ENCODE measurements at places on chromosomes 5 and 9. TPM values are rescaled to one million over a fixed set of nuclear protein-coding genes. Genes with fewer than 3 reads are reported as not detected.

The ITGA2 gene
- 5.0 TPM for total RNA-seq

The GABRA1 gene
- total RNA-seq, result not detected

The WWC1 gene
- total RNA-seq, result 21.0 TPM

The IRGM gene
- not detected for total RNA-seq

The FOXD4 gene
- 0.14 TPM for total RNA-seq

The TMEM174 gene
- not detected for total RNA-seq

The CSF2 gene
- not detected for total RNA-seq
